Activated CD4-positive, CD25-positive, alpha-beta regulatory T cell (primary cell): ENCODE measurements at places on chromosomes 7 and 10.
A peak's percentile ranks its signal among the peaks of the same experiment; 100 is the strongest.

DNA sequence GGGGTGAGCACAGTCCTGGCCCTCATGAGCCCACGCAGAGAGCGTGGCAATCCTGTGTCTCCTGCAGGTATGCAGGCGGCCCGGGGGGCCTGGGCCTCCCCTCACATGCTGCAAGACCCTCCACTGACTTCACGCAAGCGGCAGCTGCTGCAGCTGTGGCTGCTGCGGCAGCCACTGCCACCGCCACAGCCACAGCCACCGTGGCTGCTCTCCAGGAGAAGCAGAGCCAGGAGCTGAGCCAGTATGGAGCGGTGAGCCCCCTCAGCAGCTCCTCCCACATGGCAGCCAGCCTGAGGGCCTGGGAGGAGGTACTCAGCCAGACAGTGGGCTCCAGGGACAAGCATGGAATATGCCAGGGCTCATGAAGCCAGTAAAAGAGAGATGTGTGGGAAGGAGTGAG is 8.7 kb downstream of the ZMIZ2 start:
- no peak for DNase-seq

DNA sequence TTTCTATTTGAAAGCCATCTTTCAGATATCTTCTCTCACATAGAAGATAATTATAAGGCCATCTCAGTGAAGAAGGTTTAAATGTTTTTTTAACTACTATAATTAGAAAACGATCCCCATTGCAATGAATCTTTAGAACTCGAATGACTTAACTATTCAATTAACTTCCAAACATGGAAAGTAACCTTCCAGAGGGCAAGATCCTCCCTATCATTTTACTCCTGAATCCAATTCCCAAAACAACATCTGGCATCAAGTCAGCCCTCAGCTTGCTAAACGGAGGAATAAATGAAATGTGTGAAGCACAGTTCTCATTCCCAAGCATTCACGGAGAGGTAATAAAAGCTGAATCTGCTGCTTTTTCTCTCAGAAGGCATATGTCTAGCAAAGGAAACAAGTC is 293.4 kb downstream of the PLXDC2 start:
- DNase-seq: no peak

DNA sequence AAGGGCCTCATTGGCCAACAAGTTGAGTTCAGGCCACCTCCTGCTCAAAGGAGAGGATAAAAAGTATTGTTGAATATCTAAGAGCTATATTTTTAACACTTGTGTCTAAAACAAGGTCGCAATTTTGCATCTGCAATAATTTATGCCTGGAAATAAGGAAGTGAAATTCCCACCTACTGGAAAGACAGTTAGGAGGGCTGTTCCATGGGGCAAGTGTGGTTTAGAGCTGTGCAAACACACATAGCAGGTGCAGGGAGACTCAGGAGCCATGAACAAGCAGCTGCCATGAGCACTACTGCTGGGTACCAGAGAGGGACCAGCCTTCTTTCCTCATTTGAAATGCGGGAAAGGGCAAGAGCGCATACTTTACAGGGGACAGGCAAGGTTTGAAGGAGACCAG is 35.5 kb upstream of the IKZF1 start:
- DNase-seq: no peak

DNA sequence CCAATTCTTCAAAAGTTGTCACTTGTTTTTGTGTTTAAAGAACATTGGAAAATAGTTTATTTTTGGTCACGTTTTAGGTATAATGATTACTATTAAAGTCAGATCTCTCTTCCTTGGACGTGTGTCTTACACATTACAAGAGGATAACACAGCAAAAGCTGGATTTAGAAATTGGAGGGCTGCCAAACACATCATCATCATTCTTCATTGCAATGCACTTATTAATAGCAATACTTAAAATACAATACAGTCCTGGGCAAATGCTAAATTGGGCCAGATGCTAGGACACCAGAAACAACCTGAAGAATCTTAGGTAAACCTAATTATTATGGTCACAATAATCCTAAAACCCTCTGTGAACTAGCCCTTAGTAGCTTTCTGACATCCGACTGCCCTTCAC is 303.6 kb downstream of the DGKB start:
- DNase-seq: no peak

GRCh38 chr10:92082583-92083280 is 159.2 kb downstream of the BTAF1 start:
- DNase-seq: no peak

DNA sequence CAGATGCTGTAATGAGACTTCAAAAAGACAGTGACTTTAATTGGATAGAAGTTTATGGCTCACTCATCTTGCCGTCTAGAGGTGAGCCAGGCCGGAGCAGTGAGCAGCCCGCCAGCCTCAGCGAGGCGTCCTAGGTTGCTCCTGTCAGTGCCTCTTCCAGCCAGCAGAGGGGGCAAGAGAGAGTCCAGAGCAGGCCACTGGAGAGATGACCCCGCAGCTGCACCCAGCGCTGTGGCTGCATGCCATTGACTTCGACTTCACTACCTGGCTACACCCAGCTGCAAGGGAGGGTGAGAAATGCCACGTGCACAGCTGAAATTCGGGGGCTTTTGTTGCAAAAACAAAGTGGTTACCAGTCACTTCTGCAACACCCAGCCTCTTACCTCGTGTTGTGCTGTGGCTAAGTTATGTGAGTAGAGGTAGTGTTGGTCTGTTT is 26.5 kb downstream of the NUB1 start:
- peak; percentile 32 for DNase-seq

- DNase-seq: no peak
These were observed 197.0 kb upstream of the PRSS58 start for GRCh38 chr7:142454862-142455261.

DNA sequence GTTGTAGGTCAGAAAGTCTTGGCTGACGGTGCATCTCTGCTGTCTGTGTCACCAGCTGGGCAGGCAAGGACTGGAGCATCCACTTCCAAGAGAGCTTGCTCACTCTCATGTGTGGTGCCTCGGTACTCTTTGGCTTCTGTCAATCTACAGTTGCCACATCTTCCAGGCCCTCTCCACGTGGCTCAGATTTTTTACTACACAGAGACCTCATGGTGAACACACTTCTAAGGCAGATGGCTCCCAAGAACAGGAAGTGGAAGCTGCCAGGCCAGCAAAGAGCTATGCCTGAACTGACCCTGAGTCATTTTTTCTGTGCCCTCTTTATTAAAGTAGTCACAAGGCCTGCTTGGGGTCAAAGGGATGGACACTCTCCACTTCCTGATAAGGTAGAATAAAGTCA is 351.5 kb upstream of the AUTS2 start:
- no peak for DNase-seq

DNA sequence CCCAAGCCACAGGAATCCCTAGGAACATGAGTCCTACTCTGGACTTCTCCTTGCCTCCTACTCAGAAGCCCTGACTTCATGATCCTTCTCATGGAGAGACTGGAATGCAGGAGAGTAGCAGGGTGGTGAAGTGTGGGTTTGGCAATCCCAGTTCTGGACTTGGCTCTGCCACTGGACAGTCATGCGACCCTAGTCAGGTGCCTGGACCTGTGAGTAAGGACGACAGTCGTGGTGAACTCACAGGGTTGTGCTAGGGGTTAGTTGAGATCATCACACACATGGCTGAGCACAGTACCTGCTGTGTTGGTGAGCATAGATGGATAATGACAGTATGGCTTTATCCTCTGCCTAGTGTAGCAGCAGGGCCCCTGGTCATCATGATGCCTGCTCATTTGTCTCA is 117.9 kb downstream of the LRRC18 start:
- no peak for DNase-seq
